G401 (cell line): ENCODE measurements at places on chromosomes 7 and 10.
A peak's percentile ranks its signal among the peaks of the same experiment; 100 is the strongest.

- DNase-seq, result no peak
Measured at GRCh38 chr10:29160150-29160617, 128.7 kb upstream of the LYZL1 start.

GRCh38 chr7:92667816-92668535 lies 77.8 kb upstream of the FAM133B start:
- DNase-seq, result no peak

DNA sequence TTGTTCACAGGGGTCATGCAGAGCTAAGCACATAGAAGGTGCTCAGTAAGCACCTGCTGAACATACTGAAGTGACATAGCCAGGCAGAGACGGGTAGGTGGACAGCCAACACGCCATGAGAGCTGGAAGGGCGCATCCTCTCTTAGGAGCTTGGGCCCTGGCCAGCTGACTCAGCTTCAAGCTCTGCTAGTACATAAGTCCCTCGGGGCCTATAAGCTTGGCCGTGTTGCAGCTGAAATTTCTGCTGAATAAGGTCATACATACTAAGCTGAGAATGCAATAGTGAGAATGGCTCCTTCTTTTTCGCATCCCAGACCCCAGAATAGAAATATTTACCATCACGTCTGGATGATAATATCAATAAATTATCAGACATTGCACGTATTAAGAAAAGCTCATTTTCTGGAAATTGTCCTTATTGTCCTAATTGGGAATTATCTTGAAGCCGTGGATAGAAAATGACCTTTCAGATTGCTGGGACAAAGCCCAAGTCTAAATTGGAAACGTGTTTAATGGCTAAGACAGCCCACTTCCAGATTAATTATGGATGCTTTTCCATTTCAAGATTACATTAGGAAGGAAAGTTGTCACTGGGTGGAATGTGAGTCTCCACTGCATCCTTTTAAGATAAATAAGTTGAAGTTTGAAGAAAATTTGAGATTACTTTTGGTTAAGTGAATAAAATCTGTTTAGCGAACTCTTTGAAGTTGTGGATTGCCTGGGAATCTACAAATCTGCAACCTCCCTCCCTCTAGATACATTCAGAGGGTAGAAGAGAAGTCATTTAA lies 287.1 kb upstream of the C7orf33 start:
- peak; percentile 19 for DNase-seq

DNA sequence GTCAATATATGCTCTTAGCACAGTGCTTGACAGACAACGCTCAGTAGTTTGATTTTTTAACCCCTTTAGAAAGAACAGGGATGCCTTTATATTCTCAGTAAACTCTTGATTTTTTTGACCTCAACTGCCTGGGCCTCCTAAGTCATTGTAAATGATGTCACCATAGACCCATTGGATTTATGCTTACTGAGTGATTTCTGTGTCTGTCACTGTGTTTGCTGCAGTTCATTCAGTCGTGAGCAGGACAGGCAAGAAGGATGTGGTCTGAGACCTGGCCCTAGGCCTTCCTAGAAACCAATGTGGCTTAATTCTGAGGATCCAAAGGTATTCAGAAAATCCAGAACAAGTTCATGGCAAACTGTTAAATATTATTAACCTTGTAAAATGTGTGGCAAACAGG lies 868.1 kb downstream of the XPNPEP1 start:
- no peak for DNase-seq

DNA sequence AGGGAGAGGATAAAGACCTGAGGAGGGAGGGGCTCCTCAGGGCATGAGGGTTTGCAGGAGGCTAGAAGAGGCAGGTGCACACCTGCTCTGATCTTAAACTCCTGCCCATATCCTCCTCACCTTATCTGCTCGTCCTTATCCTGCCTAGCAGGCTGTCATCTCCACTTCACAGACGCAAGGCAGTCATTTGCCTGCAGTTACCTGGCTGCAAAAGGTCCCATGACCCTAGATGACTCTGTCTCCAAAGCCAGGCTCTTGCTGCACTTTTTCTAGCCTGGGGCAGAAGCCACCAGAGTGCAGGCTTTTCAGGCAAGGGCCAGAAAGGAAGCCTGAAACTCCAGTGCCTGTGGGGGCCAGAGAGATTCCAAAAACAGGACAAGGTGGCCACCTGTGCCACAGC lies 1.7 kb upstream of the ZNF853 start:
- no peak for DNase-seq
